ENCODE measurements at places on chromosomes 11 and 22.

DNA sequence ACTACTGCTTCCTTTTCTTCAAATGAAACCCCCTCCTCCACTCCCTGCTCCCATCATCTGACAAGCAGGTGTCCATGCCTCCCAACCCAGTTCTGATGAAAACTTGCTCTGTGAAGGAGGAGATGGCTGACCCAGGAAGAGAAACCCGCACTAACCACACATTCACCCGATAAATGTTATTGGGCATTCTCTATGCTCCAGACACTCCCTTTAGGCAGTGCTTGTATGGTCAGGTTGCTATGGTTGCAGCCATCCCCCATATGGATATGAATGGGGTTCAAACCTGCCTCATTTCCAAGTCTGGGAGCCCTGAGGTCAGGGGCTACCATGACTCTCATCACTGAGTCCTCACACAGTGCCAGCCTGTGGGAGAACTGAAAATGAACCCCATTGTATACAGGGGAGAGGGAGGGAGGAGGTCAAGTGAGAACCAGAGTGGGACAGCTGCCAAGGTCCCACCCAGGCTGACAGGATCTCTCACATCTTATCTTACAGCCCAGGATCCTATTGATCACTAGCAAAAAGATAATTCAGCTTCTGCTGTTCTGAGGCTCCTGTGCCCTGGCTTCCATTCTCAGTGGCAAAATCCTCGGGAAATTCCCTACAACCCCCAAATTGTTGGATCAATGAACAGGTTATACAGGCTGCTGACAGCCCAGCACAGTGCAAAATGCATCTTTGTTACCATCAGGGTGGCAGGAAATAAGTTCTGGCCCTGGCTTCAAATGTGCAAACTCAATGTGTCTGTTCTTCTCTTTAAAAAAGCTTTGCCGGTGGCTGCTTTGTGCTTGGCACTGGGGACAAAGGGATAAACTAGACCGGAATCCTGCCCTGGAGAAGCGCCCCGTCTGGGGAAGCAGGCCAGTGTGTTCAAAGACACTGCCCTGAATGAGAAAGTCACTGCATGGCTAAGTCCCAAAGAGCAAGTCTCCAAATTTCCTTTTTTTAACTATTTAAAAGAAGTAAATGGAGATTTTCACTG, 22.7 kb upstream of the ACER3 start:
- no peak for DNase-seq

DNA sequence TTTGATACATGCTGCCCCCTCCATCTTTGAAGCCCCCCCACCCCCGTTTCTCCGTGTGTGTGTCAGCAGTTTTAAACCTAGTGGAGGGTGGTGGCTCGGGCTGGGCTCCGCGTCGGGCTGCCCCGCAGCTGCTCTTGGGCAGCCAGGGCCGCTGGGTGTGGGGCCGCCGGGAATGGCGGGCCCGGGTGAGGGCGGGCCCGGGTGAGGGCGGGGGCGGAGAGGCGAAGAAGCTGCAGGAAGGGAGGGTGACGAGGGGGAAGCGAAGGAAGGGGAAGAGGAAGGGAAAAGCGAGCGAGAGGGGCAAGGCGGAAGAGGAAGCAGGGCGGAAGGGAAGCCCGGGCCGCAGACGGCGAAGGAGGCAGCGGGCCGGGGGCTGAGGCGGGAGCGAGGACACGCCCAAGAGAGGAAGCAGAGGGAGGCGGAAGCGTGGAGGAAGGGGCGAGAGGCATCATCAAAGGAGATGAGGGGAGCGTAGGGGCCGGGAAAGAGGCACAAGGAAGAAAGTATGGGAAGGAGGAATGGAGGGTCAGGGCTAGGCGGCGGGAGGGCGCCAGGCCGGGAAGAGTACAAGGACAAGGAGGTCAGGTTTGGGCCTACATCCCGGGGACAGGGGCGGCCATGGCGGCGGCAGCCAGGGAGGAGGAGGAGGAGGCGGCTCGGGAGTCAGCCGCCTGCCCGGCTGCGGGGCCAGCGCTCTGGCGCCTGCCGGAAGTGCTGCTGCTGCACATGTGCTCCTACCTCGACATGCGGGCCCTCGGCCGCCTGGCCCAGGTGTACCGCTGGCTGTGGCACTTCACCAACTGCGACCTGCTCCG, 82.4 kb downstream of the BCR start:
- no peak for DNase-seq

DNA sequence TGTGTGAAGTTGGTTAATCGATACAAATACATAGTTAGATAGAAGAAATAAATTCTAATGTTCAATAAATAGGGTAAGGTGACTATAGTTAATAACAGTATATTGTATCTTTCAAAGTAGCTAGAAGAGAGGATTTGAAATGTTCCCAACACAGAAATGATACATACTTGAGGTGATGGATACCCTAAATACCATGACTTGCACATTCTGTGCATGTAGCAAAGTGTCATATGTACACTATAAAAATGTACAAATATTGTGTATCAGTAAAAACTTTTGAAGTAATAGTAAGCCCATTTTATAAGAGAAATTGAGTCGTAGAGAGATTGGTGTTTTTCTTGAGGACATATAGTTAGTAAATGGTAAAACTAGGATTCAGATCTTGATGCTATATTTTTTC, 56.4 kb upstream of the PGR start:
- no peak for DNase-seq

- no peak for DNase-seq
These were observed 519.6 kb downstream of the NTM start for GRCh38 chr11:131889760-131890581.

DNA sequence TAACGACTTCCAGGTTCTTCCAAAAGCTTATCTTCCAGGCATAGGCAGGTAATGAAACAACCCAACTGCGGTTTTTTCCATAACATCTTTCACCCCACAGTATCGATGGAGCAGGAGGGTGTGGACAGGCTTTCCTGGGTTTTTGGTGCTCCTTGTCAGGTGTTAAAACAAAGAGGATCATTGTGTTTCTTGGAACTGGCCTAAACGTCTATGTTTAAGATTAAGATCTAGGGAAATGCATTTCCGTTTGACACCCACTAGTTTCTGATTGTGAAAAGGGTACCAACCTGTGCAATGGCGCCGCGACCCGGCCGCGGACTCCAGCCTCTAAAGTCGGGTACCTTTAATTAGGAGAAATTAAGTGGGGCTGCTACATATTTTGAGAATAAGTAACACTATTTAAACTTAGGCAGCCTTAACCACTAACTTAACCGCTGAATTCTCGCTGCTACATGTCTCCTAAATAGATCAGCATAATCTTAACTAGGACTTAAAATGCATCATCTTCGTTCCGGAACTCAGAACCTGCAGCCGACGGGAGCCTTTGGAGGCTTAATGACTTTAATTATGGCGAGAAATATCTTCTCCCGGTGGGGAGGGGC, 31.5 kb downstream of the C22orf31 start:
- DNase-seq, result peak; percentile 13

DNA sequence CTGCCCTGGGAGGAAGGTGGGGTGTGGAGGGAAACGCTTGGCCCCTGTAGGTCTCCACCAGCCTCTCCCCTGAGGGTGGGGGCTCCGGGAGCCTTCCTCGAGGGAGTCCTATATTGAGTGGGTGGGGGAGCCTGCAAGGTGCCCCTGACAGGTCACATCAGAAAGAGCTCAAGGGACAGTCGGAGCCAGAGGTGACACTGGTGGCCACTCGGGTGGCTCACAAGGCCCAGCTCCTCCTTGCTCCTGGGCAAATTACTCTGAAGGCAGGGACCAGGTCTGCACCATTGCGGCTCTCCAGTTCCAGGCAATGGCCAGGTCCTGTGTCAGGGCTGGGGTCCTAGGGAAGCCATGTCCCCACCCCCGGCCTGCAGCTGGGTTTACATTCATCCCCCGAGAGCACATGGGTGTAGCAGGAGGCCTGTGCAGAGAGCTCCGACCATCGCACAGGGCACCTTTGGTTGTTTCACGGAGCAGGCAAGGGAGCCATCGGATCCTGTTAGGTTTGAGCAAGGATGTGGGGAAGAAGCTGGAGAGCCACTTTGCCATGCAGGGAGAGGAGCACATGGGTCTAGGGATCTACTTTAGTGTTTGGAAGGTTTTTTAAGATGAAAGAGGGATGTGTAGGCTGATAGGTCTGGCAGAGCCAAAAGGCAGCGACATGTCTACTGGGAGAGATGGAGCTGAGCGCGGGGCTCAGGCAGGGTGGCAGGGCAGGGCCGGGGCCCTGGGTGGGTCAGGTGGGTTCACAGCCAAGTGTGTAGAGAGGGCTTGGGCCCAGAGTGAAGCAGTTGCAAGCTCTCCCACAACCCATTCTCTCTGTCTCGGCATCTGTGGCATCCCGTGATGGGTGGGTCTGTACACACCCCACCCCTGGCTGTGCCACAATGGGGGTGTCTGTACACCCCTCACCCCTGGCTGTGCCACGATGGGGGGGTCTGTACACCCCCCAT, 14.8 kb downstream of the CCND1 start:
- peak; percentile 51 for DNase-seq

GRCh38 chr11:77144857-77145428, 16.9 kb downstream of the MYO7A start:
- no peak for DNase-seq

DNA sequence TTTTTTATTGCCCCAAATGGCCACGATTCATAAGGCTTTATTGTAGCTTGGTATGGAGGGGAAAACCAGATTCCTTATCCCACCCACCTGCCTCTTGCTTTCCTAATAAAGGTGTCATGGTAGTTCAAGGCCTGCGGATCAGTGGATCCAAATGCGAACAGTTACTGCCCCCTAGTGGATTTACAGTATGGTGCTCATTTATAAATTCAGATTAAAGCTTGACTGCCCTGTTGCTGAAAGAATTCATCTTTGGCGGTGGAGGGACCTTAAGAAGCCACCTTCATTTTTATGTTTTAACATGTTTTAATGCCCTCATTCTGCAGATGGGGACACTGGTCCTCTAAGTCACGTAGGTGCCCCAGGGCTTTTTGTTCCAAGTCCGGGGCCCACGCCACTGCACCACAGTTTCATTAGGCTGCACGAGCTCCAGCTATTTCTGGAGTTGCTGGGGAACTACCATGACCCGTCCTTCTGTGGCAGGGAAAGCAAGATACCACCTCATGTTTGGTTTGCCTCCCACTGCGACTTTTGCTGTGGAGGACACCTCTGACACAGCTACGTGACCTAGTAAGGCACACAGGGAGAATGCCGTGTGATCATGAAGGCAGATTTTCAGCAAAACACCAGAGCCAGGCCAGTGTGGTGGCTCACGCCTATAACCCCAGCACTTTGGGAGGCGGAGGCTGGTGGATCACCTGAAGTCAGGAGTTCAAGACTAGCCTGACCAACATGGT, 15.6 kb upstream of the INCENP start:
- peak; percentile 71 for DNase-seq

DNA sequence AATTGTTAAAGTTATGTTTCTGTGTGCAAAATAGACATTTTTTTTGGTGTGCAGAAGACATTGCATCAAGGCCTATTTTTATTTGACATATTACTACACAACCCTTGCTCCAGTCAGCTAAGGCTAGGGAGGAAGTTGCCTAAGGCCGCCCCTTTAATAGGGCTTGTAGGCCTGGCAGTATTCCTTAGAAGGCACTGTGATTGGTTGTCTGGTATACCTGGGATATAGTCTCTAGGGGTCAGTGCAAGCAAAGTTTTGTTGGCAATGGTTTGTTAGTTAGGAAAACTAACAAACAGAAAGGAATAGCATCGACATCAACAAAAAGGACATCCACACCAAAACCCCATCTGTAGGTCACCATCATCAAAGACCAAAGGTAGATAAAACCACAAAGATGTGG, 16.9 kb downstream of the CCDC15 start:
- DNase-seq, result peak; percentile 45

DNA sequence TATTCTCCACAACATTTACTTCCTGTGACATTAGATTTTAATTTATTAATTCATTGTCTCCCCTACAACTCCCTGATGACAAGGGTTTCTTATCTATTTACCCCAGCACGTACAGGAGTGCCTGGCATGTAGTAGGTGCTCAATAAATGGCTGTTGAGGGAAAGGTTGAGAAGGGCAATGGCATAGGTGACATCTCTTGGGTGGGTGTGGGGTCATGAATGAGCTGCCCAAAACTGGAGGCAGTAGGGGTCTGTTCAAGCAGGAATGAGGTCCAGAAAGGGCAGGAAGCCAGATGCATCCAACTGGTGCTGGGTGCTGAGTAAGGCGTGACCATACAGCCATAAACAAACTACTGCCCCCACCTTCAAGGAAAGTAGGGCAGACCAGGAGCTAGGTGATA, 2.8 kb downstream of the VWCE start:
- no peak for DNase-seq

DNA sequence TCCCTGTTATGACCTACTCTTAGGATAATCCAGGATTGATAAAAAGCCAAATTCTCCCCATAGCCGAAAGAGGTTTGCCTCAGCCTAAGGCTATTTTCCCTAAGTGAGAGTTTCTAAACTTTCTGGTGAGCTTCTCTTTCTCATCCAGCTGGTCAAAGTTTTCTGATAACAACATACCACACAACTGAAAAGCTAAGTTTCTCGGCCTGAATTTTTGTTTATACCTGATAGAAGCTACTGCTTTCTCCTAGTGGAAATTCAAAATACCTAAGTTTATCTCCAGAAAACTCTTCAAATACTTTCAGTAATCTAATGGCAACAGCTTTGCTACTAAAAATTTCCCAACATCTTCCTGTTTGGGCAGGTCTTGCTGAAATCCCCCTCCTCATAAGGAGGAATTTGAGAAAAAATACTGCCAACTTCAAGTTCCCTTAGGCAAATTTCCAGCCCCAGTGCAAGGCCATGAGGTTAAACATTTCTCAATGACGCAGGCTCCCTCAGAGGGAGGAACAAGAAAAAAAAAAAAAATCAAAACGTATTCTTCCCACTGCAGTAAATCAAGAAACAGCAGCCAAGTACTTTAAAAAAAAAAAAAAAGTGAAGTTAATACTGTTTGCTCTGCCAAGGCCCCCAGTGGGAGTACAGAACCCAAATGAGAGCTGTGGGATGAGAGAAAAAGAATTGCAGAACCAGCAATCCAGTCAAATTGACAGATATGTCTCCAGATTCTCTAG, 127.0 kb downstream of the MRTFA start:
- peak; percentile 37 for DNase-seq

GRCh38 chr11:797296-798092, 587 bp downstream of the SLC25A22 start:
- DNase-seq, result peak; percentile 83

- DNase-seq, result peak; percentile 64
These were observed 3.5 kb upstream of the LARGE1 start for GRCh38 chr22:33923660-33924246.

DNA sequence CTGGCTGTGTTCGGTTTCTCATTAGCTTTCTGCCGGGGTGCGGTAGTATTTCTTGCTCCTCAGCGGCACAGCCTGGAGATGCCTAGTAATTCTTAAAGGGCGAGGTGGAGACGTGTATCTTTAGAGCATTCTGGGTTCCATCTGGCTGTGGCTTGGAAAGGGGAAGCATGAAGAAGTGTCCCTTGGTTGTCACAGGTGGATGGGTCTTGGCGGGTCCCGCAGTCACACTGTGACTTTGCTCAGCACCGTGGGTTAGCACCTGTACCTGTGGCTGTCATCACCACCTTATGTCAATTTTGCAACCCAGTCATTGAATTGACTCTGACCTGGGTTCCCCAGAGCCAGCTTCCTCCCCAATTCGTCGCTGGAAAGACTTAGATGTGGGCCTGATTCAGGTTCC, 57.6 kb downstream of the MIAT start:
- no peak for DNase-seq

- DNase-seq, result no peak
These were observed 27.4 kb downstream of the OTOG start for GRCh38 chr11:17574141-17575091.
